ENCODE measurements at places on chromosomes 1 and 21. TPM values are rescaled to one million over a fixed set of nuclear protein-coding genes. Genes with fewer than 3 reads are reported as not detected.

Gene LCE1E
- 71.0 TPM for total RNA-seq

Gene OVAAL
- total RNA-seq: not detected

Gene NBL1
- 144 TPM for total RNA-seq

Gene LRRC8D
- 23.3 TPM for total RNA-seq

Gene LCE1C
- 1,127 TPM for total RNA-seq

Gene ANXA9
- total RNA-seq: 67.5 TPM

Gene WASF2
- 91.4 TPM for total RNA-seq

Gene CELF3
- total RNA-seq: not detected

Gene C1QC
- 26.5 TPM for total RNA-seq

Gene CD5L
- total RNA-seq: not detected

Gene RAP1GAP
- total RNA-seq: 3.0 TPM

Gene OR2L3
- total RNA-seq: not detected

Gene S1PR1
- 31.1 TPM for total RNA-seq

Gene NTPCR
- total RNA-seq: 22.8 TPM

Gene CRYBG2
- total RNA-seq: 96.9 TPM

Gene IFI44L
- total RNA-seq: 4.6 TPM

Gene HUNK
- 4.8 TPM for total RNA-seq

Data from suprapubic skin (tissue), 4 donors.